Activated T-cell treated with anti-CD3 and anti-CD28 coated beads, Interleukin-2, amount 50 U/mL, for 1 hour (primary cell): ENCODE measurements at places on chromosomes 16 and 17.

DNA sequence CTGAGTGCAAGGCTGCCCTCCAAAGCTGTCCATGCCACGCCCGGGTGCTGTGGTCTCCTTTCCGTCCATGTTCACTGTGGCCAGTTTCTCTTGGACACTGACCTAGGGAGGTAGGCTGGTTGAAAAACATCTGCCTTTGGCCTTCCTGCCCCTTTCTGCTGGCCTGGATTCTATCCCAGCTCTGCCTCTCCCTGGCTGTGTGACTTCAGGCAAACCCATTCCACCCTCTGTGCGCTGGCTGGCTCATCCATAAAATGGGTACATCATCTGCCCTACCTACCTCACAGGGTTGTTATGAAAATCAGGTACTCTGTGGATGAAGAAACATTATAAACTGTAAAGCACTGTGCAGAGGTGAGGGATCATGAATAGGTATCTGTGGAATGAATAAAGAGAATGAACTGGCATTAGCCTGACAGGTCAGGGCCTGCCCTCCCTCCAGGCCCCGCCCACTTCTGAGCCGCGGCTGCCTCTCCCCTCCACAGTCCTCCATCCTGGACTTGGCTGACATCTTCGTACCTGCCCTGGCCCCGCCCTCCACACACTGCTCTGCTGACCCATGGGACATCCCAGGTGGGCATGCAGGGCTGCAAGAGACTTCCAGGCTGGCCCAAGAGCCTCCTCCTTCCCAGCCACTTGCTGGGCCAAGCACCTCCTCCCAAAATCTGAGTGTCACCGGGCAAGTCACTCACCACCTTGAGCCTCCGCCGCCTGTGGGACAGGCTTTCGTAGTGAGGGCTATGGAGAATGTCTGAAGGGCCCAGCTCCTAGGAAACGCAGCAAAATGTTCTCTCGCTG, 7.0 kb upstream of the SPATA20 start:
- DNase-seq, result no peak

DNA sequence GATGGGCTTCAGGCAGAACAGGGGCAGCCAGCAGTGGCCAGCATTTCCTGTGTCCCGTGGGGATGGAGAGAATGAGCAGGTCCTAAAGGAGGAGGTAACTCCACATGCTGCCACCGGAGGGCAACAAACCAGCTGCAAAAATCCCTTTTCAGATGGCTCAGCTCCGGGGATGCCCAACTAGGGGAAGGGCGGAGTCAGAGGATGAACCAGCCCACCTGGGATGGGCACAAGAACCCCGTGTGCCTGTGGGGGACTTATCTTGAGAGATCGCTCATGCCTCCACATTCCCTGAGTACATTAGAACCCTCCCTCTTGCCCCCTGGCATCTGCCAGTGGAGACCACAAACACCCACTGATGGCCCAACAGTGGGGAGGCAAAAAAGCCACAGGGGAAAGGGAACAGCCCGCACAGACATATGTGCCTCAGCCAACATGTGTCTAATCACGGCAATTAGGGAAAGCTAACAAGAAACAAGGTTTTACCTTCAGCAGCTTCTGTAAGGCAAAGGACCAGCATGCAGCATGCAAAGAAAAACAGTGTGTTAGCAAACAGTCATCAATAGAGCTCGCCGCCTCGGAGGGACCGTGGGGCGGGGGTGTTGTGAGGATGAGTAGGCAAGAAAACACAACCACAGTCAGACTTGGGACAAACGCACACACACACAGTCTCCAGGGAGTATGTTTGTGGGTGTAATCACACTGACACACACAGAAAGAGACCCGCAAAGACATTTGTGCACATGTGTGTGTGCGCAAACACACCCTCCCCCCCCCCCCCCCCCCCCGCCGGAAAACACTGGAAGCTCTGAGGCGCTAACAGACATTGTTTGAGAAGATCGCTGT, 64.0 kb downstream of the MYO18A start:
- DNase-seq, result peak; percentile 39

GRCh38 chr17:34776456-34777443, 184.5 kb downstream of the CCT6B start:
- DNase-seq, result no peak

- no peak for DNase-seq
Measured at GRCh38 chr16:28213396-28213795, 1.6 kb upstream of the XPO6 start.

DNA sequence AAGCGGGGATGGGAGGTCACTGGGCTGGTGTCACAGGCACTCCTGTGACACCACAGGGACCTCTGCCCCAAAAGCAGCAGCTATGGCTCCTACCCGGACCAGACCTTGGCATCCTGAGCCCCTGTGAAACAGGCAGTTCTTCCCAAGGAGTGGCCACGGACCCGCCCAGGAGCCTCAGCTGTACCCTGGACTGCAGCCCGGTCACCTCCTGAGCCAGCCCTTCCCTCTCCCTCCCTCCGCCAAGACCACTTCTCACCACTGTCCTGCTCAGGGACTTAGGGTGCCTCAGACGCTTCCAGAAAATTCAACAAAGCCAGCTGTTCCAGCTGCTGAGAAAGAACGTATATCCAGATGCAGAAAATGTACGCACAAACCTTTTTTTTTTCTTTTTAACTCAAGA, 13.9 kb upstream of the NCBP3 start:
- DNase-seq, result no peak
